ENCODE measurements at places on chromosomes 7 and 10. TPM values are rescaled to one million over a fixed set of nuclear protein-coding genes. Genes with fewer than 3 reads are reported as not detected.

- peaks cover 52% of the 10 kb centered on the region for H3K4me1 ChIP-seq
- no peaks in the 10 kb centered on the region for H3K27me3 ChIP-seq
- H3K27ac ChIP-seq, result peak overlapping the region; percentile 98
- H3K36me3 ChIP-seq, result peaks cover 29% of the 10 kb centered on the region
- H3K4me3 ChIP-seq, result peak overlapping the region; percentile 71
Observed at GRCh38 chr10:31709028-31709427, 219.6 kb downstream of the ARHGAP12 start.

- peak within 1 kb of the TSS; percentile 95 for H3K4me3 ChIP-seq
- H3K27ac ChIP-seq, result peak within 1 kb of the TSS; percentile 90
- H3K36me3 ChIP-seq, result peaks cover 5% of the 10 kb centered on the region
- peaks cover 37% of the 10 kb centered on the region for H3K4me1 ChIP-seq
Observed at GRCh38 chr7:94907026-94907810, at the start of gene PPP1R9A. PPP1R9A (plus strand) TSS chr7:94907594; CDS start chr7:94910114, 2,520 bp downstream.

Gene ABCA13
- 0.75 TPM for total RNA-seq

Gene LRRC72
- total RNA-seq, result not detected

GRCh38 chr7:41811941-41812340 is 109.1 kb upstream of the INHBA start:
- no peak overlapping the region for H3K27ac ChIP-seq
- peaks cover 2% of the 10 kb centered on the region for H3K27me3 ChIP-seq
- no peak overlapping the region for H3K4me3 ChIP-seq
- no peak for DNase-seq
- no peaks in the 10 kb centered on the region for H3K36me3 ChIP-seq

Gene STMP1
- total RNA-seq, result 62.2 TPM

Gene LLCFC1
- not detected for total RNA-seq

GRCh38 chr7:106634958-106635357 is 26.0 kb downstream of the CCDC71L start:
- DNase-seq, result no peak
- H3K27me3 ChIP-seq, result peaks cover 3% of the 10 kb centered on the region
- H3K36me3 ChIP-seq, result no peaks in the 10 kb centered on the region
- H3K27ac ChIP-seq, result no peak overlapping the region
- no peak overlapping the region for H3K4me3 ChIP-seq
- no peaks in the 10 kb centered on the region for H3K4me1 ChIP-seq

DNA sequence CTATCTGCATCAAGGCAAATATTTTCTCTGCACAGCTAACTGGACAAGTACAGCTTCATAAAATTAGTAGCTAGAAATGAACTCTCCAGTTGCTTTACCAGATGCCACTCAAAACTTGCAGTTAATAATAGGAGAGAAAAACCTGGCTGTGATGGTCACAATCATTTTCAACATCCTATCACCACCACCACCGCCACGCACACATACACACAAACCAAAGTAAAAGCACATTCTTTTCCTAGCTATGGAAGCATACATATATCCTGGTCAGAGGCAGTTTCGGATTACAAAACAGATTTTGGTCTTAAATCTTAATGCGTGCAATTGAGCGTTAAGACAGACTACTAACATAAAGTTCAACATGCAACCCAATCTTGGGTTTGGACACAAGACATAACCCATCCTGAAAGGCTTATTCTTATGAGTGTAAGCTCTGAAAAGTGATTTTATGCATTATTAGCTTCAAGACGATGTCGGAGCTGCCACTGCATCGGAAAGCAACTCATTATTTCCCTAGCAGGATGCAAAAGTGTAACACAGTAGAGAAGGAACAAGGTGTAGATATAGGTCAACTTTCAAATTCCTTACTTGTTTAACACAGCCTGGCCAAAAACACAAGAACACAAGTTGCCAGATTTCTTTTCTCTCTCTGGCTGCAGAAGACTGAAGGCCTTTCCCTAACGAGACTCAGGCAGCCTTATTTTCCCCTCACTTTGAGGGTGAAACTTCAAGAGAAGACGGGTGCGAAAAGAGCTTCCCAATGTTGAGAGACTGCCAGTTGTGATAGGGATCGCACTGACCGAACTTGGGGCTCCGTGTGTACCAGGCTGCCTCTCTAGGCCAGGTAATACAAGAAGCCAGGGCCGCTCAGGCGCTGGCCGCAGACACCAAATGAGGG is 1.2 kb downstream of the CACUL1 start:
- peaks cover 30% of the 10 kb centered on the region for H3K4me1 ChIP-seq
- peaks cover 6% of the 10 kb centered on the region for H3K27me3 ChIP-seq
- no peak for DNase-seq
- H3K27ac ChIP-seq, result peak overlapping the region; percentile 99

DNA sequence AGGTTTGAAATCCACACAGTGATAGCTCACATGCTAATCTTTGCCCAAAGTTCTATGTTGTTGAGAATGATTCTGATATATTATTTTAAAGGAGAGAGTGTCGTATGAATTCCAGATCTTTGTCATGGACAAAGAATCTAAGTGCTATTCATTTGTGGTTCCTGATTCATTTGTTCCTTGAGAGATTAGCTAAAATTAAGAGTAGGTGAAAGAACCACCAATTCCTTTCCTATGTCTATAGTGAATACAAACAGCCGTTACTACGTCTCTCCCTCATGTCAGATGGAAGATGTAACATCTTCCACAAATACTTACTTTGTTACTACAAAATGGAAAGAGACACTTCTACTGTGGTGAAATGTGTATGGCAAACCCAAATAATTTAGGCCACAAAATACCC is 3.3 kb upstream of the PLXDC2 start:
- peak overlapping the region; percentile 47 for H3K4me3 ChIP-seq
- no peaks in the 10 kb centered on the region for H3K36me3 ChIP-seq
- peaks cover 20% of the 10 kb centered on the region for H3K4me1 ChIP-seq

DNA sequence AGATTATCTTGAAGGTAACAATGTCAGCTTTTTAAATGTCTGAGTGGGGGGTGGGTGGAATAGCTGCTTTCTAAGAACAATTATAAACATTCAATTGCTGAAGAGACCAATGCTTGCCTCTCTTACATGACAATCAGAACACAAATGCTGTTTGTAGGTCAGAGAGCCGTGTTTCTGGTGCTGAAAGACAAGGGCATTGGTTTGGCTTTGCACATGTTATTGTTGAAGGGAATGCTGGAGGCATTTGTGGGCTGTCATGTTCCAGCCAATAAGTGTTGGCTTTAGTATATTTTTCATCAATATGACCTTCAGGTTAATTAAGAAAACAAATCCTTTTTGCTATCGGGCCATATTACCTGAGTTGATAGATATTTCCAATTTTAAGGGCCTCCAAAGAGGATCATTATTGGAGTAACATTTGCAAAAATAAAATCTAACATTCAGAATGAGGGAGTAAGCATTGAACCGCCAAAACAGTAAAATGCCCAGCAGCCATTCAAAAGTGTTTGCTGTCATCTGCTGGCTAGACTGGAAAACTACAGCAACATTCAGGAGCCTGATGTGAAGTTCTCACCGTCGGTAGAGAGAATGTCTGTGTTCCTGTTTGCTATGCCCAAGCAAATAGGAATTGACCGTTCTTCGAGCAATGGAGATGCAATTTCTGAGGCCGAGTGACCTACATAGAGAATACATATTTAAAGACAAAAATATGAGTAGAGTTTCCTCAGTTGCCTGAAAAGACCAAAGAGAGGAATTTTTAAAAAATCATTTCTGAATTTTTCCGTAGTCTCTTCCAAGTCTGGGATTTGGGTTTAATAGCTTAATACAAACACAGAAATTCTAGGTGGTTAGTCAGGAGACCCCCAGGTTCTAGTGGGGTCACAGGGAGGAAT is 118.9 kb downstream of the APBB1IP start:
- no peaks in the 10 kb centered on the region for H3K36me3 ChIP-seq
- no peak overlapping the region for H3K27ac ChIP-seq
- H3K4me1 ChIP-seq, result peaks cover 6% of the 10 kb centered on the region
- peaks cover 45% of the 10 kb centered on the region for H3K27me3 ChIP-seq
- H3K4me3 ChIP-seq, result no peak overlapping the region
- peak; percentile 21 for DNase-seq

Gene TLX1
- total RNA-seq, result 0.33 TPM

DNA sequence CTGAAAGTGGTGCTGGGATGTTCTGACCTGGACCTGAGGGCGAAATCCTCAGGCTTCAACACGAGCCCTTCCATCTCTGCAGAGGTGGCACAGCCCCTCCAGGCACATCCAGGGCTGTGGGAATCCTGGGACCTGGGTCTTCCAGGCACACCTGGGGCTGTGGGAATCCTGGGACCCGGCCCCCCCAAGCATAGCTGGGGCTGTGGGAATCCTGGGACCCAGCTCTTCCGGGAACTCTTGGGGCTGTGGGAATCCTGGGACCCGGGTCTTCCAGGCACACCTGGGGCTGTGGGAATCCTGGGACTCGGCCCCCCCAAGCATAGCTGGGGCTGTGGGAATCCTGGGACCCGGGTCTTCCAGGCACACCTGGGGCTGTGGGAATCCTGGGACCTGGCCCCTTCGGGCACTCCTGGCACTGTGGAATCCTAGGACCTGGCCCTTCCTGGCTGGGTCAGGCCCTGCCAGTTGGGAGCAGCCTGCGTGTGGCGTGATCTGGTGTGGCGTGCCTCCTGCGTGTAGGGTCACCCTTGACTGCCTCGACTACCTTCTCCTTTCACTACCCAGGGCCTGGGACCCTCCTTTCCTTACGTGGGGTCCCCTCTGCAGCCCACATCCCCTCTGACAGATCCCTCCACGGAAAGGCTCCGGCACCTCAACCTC is 124.0 kb downstream of the WDR37 start:
- H3K27ac ChIP-seq, result no peak overlapping the region
- no peak for DNase-seq
- no peaks in the 10 kb centered on the region for H3K4me1 ChIP-seq
- no peaks in the 10 kb centered on the region for H3K27me3 ChIP-seq

- H3K36me3 ChIP-seq, result no peaks in the 10 kb centered on the region
- no peak overlapping the region for H3K27ac ChIP-seq
Observed at GRCh38 chr10:17422931-17423330, 31.5 kb downstream of the ST8SIA6 start.

DNA sequence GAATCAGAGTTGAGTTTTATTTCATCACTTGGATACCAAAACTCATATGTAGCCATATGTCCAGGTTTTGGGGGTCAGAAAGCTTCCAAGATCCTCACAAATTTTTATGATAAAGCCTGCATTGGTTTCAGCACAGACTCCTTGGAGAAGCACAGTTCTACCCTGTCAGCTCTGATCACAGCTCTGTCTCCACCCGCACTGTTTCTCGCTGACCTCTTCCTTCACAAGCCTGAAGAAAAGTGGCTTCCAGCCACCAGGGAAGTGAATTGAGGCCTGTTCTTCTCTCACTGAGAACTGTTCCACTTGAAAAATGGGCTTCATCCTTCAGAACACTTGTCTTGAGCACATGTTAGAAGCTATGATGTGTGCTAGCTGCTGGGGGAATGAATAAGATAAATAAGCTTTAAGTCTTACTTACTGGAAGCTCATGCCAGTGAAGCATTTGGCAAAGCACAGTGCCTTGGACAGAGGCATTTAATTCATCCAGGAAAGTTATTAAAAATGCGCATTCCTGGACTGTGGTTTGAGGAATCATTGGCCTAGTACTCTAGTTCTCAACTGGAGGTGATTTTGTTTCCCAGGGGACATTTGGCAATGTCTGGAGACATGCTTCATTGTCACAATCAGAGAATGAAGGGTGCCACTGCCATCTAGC is 133.6 kb downstream of the BMPER start:
- H3K27me3 ChIP-seq, result no peaks in the 10 kb centered on the region
- peak overlapping the region; percentile 72 for H3K27ac ChIP-seq
- no peaks in the 10 kb centered on the region for H3K36me3 ChIP-seq
- DNase-seq, result no peak

DNA sequence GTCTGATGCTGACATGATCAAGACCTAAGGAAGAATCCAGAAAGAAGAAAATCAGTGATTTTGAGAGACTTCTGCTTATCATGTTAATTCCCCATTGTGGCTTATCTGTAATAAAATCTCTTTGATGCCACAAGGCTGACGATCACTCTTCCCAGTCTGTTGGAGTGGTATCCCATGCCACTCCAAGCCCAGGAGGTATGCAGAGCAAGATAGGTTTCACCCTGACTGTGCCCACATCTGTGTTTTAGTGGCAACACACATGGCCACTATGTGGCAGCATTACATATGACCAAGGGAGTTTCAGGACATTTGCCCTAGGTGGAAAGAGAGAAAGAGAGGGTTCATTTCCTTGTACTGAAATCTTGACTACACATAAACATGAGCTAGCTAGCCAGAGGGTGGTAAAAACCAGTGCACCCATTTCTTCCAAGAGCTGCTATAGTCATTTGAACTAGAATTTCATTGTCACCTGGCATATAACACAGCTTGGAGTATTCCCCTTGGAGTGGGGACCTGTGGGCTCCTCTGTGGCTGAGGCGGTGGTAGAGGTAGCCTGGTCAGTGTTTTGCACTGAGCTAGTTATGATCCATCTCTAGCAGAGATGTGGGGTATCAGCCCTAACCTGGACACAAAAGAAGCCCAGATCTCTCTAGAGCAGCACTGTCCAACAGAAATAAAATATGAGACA is 20.8 kb downstream of the LAMB4 start:
- no peaks in the 10 kb centered on the region for H3K27me3 ChIP-seq
- H3K4me3 ChIP-seq, result no peak overlapping the region
- no peak overlapping the region for H3K27ac ChIP-seq
- no peaks in the 10 kb centered on the region for H3K36me3 ChIP-seq
- H3K4me1 ChIP-seq, result no peaks in the 10 kb centered on the region

- H3K27me3 ChIP-seq, result no peaks in the 10 kb centered on the region
- H3K36me3 ChIP-seq, result peaks cover 3% of the 10 kb centered on the region
- H3K4me3 ChIP-seq, result no peak overlapping the region
Observed at GRCh38 chr10:33142295-33142694, 184.3 kb upstream of the ITGB1 start.

DNA sequence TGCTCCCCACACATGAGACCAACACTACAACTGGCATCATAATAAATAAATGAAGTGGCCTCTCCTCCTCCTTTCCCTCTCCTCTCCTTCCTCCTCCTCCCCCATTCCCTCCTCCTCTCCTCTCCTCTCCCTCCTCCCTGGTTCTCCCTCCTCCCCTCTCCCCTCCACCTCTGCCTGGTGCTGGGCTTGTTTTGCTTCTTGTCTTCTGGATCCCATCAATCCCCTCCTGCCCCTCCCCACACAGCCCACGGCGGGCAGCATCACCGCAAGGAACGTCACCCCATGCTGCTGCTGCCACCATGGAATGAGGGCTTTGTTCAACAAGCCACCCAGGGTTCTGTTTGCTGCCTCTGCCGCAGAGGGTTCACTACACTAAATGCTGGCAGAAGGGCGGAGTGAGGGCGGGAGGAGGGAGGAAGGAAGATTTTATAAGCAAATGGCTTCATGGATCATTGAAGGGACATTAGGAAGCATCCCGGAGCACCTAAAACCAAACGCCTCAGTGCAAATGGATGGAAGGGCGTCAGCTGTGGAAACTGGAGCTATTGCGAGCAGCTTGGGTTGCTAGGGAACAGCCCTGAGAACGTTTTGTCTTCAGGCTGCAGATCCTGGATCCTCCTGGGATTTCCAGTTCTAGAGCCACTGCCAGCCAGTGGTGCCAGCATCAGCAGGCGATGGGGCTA is 379.7 kb upstream of the ZMIZ1 start:
- no peak overlapping the region for H3K4me3 ChIP-seq
- no peak overlapping the region for H3K27ac ChIP-seq
- no peaks in the 10 kb centered on the region for H3K27me3 ChIP-seq
- H3K4me1 ChIP-seq, result peaks cover 40% of the 10 kb centered on the region

Gene C10orf105
- total RNA-seq, result 0.12 TPM

Gene TUBAL3
- not detected for total RNA-seq

Data from neural crest cell (in vitro differentiated cells).